MV-4-11 (cell line): ENCODE measurements at places on chromosomes 5 and 9.

DNA sequence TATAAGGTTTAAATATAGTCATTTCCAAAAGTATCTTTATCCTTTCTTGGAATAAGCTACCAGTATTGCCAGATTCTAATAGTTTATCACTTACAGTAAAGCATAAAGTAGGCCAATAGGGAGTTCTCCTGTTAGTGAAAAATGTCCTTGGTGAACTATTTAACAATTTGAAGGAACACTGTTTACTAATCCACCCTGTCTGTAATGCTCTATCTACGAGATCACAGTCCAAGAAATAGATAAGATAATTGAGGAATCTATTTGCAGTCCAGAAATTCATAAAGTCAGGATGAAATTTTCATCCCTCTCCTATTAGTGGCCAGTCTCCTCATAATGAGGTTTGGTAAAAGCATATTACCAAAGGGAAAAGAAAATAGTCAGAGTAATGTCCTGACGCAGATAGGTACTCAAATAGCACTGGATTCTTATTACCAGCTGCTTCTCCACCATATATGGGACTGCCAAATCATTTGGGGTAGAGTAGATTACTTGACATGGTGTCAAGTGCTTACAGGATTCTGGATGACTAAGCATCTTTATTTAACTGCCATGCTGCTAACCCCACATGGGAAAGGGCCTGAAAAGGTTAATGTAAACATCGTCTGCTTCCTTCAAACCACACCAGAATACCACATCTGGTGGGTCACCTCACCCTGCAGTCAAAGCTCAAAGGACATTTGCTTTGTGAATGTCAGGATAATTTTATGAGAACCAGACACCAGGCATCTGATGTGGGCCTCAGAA lies 808.1 kb downstream of the EFNA5 start:
- DNase-seq, result peak; percentile 32

GRCh38 chr5:181052672-181053487 lies 12.8 kb downstream of the BTNL9 start:
- DNase-seq, result no peak

GRCh38 chr5:160312960-160313727 lies 780 bp upstream of the CCNJL start:
- DNase-seq, result no peak

GRCh38 chr5:142007237-142007544 lies 5.6 kb downstream of the GNPDA1 start:
- DNase-seq, result no peak

DNA sequence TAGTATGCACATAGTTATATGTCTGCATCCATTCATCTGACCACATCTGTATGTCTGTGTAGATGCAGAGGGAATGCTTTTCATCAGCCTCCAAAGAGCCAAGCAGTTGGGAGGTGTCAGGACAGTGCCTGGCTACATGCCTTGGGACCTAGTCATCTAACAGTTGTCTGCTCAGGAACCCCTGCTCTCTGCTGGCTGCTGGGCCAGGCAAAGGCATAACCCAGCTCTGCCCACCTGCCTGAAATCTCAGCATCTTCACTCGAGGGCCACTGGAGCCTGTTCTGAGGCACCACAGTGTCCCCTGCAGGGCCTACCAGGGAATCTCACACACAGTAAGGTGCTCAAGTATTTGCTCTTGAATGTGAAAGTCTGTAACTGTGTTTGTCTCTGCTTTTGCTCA lies 3.7 kb downstream of the C9orf50 start:
- no peak for DNase-seq

DNA sequence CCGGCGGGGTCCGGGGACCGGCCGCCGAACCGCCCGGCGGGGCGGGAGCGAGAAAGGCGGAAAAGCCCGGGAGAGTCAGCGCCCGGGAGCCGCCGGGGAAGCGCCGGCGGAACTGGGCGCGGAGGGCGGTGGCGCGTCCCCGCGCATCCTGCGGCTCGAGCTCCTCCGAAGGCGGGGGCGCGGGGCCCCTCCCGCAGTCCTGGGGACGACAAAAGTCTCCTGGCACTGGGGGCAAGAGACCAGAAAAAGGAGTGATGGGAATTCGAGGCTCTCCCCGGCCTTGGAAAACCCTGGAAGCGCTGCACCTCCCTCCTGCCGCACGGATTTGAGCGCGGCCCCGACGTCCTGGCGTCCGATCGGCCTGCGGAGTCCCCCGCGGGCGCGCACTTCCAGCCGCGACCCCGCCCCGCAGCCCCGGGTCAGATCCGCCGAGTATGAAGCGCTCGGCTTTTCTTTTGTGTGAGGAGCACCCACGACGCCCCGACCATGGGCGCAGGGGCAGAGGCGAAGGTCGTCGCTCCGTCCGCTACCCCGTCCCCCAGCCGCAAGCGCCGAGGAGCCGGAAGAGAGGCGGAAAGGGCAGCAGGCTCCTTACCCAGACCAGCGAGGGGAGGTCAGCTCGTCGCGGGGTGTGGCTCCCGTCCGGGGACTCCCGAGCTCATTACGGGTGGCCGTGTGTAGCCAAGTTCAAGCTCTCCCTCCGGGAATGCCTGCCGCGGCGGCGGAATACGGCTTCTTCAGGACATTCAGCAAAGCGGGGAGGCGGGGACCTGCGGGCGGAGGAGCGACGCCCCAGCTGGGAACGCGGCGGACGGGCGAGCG lies at the start of gene EPB41L4A:
TSS of gene EPB41L4A (minus strand) at position 114 of the 822 bp plus-strand sequence. CDS start 238 bp downstream, outside the sequence.
- DNase-seq, result no peak

DNA sequence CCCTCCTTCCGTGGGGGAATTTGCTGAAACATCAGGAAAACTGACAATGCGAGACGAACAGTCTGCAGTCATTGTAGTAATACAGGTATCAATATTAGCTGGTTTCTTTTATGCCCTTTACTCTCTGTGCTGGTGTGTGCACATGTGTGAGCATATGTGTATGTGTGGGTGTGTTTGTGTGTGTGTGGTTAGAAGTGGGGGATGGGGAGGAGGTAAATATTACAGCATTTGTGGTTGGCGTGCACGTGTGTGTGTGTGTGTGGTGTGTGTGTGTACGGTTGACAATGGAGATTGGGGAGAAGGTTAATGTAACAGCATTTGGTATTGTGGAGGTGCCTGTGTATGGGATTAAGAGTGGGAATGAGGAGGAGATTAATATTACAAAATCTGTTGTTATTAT lies 219.4 kb downstream of the ADGRV1 start:
- no peak for DNase-seq
